ENCODE measurements at places on chromosomes 13 and 19.

DNA sequence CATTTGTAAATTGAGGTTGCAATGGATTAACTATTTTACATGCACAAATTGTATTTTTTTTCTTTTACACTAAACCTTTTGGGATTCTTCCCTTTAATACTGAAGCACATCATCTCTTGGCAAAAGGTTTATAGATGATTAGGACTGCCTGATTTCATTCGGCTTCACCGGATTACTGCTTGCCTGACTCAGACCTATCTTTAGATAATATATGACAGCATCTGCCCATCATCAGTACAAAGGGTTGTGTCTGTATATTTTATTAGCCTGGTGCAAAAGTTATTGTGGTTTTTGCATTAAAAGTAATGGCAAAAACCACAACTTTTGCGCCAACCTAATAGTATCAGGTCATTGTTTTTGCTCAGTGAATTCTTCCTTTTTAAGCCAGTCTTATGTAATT is 316.2 kb upstream of the HTR2A start:
- no peak for DNase-seq

- DNase-seq = no peak
Measured at GRCh38 chr19:38666663-38667511, 19.4 kb downstream of the ACTN4 start.

GRCh38 chr13:91904597-91904996 is 506.2 kb downstream of the GPC5 start:
- DNase-seq = no peak

- no peak for DNase-seq
Measured at GRCh38 chr13:52945348-52945747, 83.3 kb upstream of the OLFM4 start.

DNA sequence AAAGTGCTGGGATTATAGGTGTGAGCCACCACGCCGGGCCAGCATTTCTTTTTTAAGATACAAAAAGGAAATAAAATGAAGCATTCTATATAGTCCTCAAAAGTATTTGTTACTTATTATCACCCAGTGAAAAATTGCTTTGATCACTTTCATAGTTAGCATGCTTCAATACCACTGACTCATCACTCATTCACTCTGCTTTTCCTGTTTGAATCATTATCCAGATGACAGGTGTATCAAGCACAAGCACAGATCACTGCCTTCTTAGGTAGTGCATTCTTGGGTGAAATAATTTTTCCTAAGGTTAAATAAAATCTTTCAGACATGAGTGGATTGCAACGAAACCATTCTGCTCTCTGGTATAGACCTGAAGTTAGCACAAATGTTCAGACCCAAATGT is 35.8 kb upstream of the SPART start:
- DNase-seq = no peak

- DNase-seq = no peak
Measured at GRCh38 chr19:31313291-31314030, 35.8 kb downstream of the TSHZ3 start.

DNA sequence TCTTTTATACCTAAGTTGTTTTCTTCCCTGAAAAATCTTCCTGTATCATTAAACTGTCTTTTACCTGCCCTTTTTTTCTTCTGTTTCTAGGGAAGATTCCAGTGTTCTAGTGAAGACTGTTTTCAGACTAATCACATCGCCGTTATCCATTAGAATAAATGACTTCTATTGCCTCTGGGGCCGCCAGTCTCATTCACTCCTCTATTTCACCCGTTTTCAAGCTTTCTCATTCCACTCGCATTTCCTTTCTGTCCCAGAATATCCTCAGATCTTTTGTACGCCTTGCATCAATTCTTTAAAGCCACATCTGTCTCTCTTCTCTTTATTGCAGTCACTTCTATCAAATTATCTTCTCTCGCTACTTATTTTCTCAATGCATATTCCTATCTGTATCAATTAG is 1035.6 kb upstream of the MIR17HG start:
- no peak for DNase-seq

DNA sequence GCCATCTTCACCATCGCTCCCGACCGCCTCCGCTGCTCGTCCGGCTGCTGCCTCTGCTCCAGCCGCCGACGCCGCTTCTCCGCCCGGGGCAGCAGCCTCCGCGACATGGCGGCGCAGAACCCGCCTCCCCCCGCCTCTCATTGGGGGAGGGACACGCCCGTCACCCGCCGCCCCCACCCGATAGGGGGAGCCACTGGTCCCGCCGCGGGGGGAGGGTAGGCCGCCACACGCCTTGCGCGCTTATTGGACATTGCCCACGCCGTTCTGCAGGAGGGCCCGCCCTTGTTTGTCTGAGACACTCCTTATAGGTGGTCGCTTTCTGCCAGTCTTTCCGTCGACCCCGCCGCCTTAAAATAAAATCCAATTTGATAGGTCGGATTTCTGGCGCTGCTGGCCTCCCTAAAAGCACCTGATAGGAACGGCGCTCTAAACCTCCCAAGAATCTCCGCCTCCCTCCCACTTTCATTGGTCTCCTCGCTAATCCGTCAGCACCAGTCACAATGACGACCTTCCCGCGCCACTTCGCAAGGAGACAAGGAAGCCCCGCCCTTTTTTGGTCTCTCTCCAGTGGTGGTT is at the start of gene HNRNPL:
Gene HNRNPL (minus strand): TSS at position 127 of the 576 bp plus-strand sequence. CDS start 20 bp downstream, at position 107.
- peak; percentile 100 for DNase-seq

- DNase-seq = no peak
Measured at GRCh38 chr19:3098515-3099346, 4.6 kb downstream of the GNA11 start.

GRCh38 chr13:112447761-112448603 is 71.8 kb downstream of the SPACA7 start:
- no peak for DNase-seq

- DNase-seq = no peak
Measured at GRCh38 chr13:102913914-102914313, 68.1 kb downstream of the ERCC5 start.

DNA sequence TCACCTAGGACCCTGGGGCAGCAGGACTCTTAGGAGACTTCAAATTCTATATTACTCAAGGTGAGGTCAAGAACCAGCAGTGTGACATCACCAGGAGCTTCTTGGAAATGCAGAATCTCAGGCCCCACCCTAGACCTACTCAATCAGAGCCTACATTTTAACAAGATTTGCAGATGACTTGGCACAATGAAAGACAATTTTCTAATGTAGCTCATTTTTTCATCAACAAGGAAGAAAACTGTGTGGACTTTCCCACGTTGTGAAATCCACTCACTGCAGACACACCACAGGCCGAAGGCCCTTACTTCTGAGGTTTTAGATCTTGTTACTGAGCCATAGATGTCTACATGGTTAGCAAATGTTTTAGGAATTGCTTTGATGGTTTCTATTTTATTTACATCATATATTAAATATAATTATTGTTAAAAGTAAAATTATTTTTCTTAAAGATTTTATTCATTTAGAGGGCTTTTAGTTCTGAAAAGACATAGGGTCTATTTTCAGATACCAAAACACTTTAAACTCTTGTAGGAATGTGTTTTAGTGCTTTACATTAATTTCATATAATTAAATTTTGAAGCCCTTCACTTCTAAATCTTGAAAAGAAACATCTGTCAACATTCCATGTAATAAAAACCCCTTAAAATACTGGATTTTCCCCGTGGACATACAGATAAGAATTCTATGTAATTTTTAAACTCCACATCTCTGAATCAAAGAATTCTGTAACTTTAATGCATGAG is 18.5 kb upstream of the STARD13 start:
- no peak for DNase-seq

DNA sequence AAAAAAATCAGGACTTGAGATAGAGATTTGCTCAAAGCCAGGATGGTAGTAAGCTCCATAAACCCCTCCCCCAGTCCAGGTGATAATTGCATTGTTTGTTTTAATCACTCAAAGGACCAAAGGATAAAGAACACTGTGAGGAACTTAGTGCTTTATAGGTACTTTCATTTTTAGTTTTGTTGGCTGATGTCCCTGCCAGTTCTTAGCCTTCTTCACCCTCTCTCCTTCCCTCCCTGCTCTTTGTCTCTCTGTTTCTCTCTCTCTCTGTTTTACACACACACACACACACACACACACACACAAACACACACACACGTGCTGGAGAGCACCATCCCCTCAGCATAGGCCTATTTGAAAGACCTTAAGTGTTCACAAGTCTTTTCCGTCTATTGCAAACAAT is 5.2 kb downstream of the FRY start:
- DNase-seq = no peak

DNA sequence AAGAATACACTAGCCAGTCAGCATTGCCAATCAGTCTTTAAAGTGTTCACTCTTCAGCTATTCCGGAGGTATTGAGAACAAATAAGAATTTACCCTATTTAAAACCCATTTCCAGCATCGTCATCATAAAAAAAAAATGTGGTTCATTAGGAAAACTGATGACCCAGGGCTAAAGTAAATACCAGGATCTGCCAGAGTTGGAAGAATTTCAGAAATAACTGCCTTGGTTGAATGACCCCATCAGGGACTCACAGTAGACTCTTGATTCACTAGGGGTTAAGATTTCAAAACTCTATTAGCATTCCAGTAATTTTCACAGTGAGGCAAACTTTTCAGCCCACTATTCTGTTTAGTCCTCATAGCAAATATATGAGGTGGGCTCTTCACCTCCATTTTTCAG is 377.0 kb downstream of the ITGBL1 start:
- DNase-seq = no peak

- DNase-seq = no peak
Measured at GRCh38 chr13:20145521-20145920, 15.3 kb downstream of the GJA3 start.
